ENCODE measurements at places on chromosomes 16 and 17.

DNA sequence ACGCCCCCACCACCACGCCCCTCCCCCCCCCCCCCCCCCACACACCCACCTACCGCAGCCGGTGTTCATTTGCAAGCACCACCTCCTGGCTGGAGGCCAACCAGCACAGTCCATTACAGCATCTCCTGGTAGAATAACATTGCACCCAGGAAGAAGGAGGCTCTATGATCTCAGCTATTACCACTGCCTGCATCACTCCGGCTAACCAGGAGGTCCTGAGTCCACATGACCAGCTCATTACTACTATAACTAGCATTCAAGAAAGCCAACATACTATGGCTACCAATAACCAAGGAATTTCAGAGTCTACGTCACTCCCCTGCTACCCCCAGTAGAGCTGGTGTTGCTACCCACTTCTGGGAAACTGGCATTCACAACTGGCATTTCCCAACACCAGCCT, 81.1 kb upstream of the ALOX12 start:
- no peaks in the 10 kb centered on the region for H3K36me3 ChIP-seq
- H3K4me1 ChIP-seq = peaks cover 2% of the 10 kb centered on the region
- DNase-seq = no peak
- H3K4me3 ChIP-seq = no peak overlapping the region

DNA sequence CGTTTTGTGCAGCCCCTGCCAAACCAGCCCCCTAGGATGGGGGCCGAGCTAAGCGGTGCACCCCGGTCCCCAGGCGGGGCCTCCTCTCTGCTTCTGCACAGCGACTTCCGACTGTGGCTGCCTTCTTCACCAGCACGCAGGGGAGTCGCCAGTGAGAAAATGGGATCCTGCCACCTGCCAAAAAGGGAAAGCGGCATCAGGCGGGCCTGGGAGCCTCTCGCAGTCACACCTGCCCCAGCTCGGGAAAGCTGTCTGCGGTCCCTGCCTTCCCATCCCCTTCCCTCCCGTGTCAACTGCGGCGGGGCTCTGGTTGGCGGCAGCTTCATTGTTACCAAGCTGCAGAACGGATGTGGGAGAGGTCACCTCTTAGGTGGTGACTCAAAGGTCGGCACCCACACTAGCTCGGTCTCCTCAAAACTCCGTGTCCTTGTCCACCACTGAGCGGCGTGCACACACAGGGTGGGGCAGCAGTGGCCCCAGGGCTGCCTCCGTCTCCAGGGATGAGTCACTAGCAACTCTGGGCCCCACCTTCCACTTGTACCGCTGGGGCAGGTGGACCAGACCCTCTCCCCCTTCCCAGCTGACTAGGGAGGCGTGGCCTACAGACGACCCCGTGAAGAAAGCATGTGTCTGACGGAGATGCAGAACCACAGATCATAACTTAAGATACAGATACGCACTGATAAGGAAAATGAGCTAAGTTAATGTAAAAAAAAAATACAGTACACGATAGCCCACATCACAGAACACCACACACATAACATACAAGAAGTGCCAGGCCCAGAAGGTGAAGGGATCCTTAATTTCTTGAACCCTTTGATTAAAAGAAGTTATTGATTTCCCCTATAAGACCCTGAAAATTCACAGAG, 1.5 kb upstream of the PCYT2 start:
- peaks cover 50% of the 10 kb centered on the region for H3K36me3 ChIP-seq
- no peak overlapping the region for H3K27ac ChIP-seq
- no peak for DNase-seq
- H3K4me1 ChIP-seq = peaks cover 18% of the 10 kb centered on the region

DNA sequence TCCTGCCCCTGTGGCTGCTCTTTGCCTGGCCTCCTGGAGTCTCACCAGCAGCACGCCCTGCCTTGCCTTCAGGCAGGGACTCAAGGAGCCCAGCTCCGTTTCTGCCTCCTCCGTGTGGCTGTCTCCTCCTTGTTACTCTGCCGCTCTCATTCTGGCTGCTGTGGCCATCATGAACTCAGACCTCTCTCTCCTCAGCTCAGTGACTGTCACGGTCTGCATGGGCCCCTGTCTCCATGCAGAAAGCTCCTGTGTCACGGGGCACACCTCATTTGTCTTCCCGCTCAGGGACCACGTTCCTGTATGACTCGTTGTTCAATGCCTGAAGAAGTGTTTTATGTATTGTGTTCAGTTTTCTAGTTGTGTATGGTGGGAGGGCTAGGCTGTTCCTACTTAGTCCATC, 25.3 kb downstream of the RPTOR start:
- H3K4me3 ChIP-seq = no peak overlapping the region
- no peak for DNase-seq
- no peaks in the 10 kb centered on the region for H3K27me3 ChIP-seq
- no peaks in the 10 kb centered on the region for H3K36me3 ChIP-seq

DNA sequence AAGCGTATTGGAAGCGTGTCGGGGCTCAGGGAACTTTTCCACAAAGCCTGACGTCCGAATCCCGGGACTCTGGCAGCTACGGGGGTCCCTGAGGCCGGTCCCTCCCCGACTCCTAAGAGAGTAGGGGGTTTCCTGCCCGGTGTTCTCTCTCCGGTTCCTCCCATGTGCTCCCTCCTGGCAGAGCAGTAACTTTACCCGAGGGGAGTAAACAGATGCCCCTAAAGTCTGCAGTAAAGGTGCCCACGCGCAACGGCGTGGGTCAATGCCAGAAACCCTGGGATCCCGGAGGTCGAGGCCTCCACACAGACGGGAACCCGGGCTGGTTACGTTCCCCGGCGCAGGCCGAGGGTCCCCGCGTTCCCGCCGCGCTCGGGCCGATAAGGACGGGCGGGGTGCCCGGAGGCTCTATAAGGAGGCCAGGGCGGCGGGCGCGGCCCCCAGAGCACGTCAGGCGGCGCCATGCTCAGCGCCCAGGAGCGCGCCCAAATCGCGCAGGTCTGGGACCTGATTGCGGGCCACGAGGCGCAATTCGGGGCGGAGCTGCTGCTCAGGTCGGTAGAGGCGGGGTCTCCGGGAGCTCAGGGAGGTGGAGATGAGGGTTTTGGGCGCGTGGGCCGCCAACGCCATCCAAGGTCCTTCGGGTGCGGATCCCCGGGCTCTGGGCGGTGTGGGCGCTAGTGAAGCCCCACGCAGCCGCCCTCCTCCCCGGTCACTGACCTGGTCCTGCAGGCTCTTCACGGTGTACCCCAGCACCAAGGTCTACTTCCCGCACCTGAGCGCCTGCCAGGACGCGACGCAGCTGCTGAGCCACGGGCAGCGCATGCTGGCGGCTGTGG, at the start of gene HBM:
Gene HBM, plus strand, starts transcription at position 440 of the 836 bp plus-strand sequence. Its CDS starts 20 bp downstream, at position 460.
- H3K27ac ChIP-seq = no peak within 1 kb of the TSS
- H3K36me3 ChIP-seq = no peaks in the 10 kb centered on the region
- peak within 1 kb of the TSS; percentile 10 for H3K4me3 ChIP-seq

- H3K4me3 ChIP-seq = peak overlapping the region; percentile 100
- H3K27me3 ChIP-seq = no peaks in the 10 kb centered on the region
- no peak for DNase-seq
- H3K27ac ChIP-seq = peak overlapping the region; percentile 100
- peaks cover 3% of the 10 kb centered on the region for H3K36me3 ChIP-seq
Measured at GRCh38 chr17:7477392-7478275, 1.8 kb downstream of the ZBTB4 start.
